ENCODE measurements at places on chromosomes 2 and 18. TPM values are rescaled to one million over a fixed set of nuclear protein-coding genes. Genes with fewer than 3 reads are reported as not detected.

- no peak for DNase-seq
Observed at GRCh38 chr2:218780851-218781690, 876 bp upstream of the CYP27A1 start.

DNA sequence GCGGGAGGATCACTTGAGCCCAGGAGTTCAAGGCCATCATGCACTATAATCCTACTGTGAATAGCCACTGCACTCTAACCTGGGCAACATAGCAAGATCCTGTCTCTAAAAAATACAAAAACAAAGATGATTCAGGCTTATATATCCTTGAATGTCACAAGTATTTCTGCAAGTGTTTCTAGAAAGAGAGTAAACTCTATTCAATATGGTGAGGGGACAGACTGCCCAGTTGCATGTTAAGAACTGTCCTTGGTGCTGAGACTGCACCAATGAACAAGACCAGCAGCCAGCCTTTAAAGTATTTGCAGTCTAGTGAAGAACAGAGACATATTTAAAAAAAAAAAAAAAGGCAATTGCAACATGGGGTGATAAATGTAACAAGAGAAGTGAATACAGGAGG, 16.4 kb downstream of the MAP3K19 start:
- DNase-seq = no peak

GRCh38 chr2:25043241-25043867, 1.5 kb downstream of the EFR3B start:
- DNase-seq = peak; percentile 20

DNA sequence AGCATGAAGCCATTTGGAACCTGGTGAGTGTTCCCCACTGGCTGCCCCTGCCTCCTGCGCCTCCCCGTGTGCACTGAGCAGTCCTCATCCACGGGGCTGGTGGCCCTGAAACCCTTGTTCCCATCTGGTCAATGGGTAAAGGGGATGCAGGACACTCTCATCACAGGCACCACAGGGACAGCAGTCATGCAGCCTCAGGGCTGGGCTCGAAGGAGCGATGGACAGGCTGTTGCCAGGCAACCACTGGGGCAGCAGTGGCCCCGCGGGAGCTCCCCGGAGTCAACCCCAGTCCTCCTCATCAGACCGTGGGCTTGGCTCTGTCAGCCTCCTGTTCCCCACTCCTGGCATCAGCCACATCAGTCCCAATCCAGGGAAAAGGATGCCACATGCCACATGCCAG, 509.5 kb downstream of the EIPR1 start:
- DNase-seq = no peak

The TRIM43 gene
- not detected for total RNA-seq

Data from WTC11 (cell line).